ENCODE measurements at places on chromosomes 11 and 22.

DNA sequence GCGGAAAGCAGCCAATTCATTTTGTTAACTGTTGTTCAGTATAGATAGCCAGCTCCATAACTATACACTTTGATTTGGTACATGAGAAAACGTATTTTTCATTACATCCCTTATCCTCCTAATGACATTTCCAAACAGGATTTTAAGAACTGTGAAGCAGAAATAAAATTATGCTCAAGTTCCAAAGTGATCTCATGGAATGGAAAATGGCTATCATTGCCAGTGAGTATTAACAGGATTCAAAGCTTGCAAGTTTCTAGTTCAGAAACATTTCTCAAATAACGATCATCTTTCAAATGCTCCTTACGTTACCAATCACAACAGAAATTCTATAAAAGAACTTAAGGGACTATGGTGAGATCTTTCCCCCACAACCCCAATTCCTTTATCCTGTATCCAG, 53.7 kb downstream of the CADM1 start:
- DNase-seq: no peak

GRCh38 chr11:7572001-7572712, 58.4 kb downstream of the PPFIBP2 start:
- peak; percentile 53 for DNase-seq

DNA sequence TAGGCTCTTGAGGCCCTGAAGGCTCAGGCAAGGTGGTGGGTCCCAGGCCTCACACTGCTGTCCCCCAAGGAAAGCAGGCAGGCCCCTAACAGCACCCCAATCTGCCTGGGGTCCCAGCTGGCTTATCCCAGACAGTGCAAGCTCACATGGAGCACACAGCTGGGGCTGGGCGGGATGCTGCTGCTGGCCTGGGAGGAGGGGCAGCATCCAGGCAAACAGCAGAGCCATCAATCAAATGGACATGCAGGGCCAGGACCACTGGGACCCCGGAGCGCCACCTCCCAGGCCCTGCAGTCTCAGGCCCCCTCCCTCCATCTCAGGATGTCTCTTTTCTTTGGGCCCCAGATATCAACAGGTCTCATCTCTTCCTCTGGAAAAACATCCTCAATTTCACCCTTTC, 140.3 kb downstream of the BRD1 start:
- no peak for DNase-seq

- no peak for DNase-seq
These were observed 69.9 kb upstream of the WNT11 start for GRCh38 chr11:76276046-76276780.

DNA sequence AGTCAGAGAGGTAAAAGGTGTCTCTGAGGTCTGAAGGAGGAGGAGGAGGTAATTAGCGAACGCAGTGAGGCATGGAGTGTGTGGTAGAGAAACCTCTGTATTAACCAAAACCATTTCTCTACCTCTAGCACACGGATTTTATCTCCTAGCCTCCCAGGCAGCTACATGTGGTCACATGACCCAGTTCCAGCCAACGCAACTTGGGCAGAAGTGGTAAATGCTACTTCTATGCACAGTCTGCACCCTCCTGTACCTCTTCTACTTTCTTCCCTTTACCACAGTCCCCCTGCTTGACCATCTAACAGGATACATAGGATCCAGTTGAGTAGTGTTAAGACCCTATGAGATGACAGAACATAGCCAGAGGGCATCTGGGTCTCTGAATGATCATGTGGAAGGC, 95.7 kb downstream of the XRRA1 start:
- DNase-seq: no peak

DNA sequence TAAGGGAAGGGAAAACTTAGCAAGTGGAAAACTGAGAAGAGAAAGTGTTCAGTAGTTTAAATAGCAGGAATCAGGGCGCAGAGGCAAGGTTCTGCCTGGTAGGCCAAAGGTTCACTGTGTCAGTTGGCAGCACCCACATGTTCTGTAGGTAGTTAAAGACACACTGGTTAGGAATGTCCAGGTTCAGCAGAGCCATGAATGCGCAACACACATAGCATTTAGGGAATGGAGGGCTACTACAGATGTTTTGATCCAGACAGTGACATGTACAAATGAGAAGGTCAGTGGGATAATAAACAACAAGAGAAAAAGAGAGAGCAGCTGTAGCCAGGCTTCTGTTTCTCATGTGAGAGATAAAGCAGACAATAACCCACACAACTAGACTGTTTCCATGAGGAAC, 56.2 kb upstream of the ARHGAP42 start:
- no peak for DNase-seq

DNA sequence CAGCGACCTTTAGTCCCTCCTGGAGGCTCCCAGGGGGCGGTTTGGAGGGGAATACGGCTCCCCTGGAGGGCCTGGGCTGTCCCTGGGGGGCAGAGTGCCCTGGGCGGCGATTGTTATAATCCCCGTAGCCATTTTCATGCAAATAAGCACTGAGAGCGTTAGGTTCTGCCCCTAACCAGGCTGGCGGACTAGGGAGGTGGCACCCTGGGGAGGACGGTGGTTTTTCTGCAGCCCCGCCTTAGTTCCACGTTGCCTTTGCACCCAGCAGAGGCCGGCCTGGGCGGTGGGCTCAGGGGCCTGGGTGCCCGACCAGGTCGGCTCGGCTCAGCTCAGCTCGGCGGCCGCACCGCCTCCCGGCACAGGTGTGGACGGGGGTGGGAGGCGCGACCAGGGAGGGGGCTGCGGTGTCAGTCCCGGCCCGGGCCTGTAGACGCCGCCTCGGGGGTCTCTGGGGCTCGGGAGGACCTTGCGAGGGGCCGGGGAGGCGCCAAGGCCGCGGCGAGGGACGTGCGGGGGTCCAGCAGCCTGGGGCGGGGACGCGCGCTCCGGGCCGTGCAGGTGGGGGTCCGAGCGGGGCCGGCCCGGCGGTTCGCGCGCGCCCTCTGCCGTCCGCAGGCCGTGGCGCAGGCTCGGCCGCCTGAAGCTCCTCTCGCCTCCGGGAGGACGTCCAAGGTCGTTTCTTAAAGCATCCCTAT, 2.3 kb upstream of the DUSP8 start:
- peak; percentile 86 for DNase-seq

- DNase-seq: peak; percentile 97
These were observed 29.0 kb downstream of the FBLN1 start for GRCh38 chr22:45531441-45532234.

- no peak for DNase-seq
These were observed 274.6 kb downstream of the TBC1D22A start for GRCh38 chr22:47036936-47037485.

DNA sequence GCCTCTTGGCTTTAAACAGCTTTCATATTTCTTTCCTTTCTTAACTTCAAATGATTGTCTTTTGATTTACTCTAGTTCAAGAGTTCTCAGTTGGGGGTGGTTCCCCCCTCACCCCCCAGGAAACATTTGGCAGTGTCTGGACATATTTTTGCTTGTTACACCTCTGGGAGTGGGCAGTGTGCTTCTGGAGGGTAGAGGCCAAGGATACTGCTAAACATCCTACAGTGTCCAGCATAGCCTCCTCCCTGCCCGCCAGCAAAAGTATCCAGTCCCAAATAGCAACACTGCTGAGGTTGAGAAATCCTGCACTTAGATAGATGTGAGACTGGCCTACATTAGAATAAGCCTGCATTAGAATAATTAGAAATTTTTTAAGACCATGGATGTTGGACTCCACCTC, 3.2 kb downstream of the PPP6R3 start:
- no peak for DNase-seq

DNA sequence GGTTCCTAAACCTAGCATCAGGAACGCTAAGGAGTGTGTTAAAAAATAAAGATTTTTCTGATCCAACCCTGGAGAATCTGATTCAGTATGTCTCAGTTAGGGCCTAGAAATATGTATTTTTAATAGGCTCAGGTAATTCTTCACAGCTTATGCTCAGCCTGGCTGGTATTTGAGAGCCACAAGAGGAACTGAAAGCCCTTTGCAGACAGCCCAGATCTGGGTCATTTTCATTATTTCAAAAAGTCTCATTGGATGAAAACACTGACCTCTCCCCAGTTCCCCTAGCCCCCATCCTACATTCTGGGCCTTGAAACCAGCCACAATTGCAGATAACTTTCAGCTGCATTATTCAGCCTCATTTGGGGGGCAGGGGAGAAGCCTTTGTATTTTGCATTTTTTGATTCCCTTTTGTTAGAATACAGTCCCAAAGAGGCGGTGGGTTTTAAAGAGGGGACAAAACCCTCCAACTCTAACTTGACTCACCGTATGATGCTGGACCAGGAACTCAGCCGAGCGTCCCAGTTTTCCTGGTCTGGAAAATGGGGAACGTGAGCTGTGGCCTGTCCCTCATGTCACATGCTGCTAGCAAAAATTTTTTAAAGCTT, 66.0 kb upstream of the LARGE1 start:
- DNase-seq: no peak

DNA sequence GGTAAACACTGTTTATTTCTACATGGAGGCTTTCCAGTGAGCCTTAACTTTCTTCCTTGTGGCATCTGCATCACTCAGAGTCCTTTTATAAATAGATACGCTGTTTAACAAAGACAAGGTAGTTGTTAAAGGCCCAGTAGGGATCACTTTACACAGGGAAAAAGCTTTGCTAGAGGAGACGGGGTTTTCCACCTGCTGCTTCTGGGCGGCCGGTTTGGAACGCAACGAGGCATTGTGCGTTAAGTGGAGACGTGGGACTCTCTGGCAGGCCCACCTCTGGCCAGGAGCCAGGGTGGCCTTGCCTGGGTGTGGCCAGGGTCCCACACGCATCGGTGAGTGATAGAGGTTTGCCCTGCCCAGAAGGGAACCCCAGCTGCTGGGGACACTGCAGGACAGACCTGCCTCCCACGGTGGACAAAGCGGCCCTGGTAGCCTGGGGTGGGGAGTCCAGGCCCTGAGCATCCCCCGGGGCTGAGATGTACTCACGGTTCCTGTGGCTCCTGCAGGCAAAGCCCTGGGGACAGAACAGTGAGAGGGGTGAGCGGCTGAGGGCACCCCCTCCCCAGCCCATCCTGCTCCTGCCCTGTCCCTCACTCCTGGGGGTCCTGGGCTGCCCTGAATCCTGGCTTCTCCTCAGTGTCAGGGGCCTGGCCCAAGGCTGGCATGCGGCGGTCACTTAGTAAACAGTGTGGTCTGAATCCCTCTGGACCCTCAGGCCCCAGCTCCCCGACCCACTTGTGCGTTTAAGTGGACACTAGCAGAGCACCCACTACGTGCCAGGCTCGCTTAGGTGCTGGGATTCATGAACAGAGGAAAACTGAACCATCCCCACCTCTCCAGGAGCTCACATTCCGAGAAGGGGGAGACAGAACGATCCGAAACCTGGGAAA, 4.2 kb downstream of the IL17REL start:
- peak; percentile 95 for DNase-seq

- no peak for DNase-seq
These were observed 1.1 kb upstream of the ZC3H12C start for GRCh38 chr11:110092111-110092514.

- peak; percentile 79 for DNase-seq
These were observed 2093.5 kb downstream of the LRRC4C start for GRCh38 chr11:39365809-39366436.

- DNase-seq: no peak
These were observed 35.7 kb downstream of the WEE1 start for GRCh38 chr11:9609002-9609759.

- no peak for DNase-seq
These were observed 48.9 kb downstream of the APOL1 start for GRCh38 chr22:36301851-36302250.

DNA sequence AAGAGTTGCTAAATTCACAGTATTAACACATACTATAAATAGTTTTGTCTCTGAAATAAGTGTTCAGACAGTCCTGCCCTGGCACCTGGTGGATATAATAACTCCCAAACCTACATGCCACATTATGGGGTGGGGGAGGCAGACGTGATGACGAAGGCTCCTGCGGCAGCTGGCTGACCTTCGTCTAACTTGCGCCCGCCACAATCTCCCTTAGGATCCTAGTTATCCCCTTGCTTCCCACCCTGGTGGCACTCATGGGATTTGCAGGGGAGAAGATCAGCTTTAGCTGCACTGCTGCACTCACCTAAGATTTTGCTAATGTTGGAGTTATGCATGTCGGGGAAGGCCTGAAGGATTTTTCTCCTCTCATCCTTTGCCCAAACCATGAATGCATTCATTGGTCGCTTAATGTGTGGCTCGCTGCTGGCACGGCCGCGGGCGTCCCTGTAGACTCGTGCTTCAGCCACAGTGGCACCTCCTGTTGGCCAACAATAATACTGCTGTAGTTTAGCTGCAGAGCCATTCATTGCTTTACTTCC, 367.6 kb downstream of the SOX6 start:
- DNase-seq: peak; percentile 27

DNA sequence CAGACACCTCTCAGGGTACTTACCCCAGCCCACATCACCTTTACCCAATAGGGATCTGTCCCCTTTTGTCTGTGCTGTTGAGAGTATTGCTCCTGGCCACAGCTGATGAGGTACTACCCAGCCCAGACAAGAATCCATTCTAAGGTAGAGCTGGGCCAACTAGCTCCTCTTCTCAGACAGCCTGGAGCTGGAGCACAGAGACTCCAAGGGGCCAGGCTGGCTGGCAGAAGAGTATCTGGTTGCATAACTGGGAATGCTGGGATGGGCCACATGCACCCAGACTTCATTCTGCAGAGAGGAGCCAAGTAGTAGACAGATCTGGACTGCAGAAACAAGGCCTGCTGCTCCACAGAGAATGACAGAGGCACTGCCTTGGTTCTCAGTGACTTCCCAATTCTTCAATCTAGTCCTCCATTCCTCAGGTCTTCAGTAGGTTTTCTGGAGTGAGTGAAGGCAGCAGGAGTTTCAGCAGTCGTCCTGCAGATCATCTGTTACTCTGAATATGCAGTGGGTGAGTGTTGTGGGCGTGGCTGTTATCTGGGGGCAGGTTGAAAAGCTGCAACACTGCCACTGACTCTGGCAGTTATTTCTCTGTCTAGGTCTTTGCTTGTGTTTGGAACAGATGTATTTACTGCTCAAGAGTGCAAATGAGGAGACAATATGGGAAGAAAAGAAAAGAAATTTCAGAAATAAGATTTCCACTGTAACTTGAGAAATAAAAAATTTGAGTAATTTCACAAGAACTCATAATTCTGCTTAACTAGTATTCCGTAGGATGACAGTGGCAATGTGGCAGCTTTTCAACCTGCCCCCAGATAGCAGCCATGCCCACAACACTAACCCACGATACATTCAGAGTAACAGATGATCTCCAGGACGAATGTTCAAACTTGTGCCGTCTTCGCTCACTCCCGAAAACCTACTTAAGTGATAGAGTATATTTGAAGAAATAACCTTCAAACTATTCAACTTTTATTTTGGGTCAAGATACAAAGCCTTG, 34.9 kb downstream of the MAPK1 start:
- no peak for DNase-seq

- no peak for DNase-seq
These were observed 36.9 kb downstream of the PTPRJ start for GRCh38 chr11:48017105-48017830.

DNA sequence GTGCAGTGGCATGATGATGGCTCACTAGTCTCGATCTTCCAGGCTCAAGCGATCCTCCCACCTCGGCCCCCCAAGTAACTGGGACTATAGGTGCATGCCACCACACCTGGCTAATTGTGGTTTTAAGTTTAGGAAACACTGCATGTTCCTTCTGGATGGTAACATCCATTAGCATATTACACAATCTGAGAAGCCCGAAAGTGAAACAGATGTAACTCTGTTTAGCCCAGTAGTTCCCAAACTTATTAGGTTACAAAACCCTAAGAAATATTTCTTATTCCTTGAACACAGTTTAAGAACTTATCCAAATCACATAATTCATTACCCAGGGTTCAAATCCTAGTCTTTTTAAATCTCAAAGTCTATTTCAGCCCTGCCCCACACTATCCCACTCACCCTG, 28.3 kb downstream of the POLDIP3 start:
- DNase-seq: no peak

- peak; percentile 88 for DNase-seq
These were observed 15.5 kb upstream of the UPK3A start for GRCh38 chr22:45268958-45269844.

Measured in NCI-H69 (cell line).